ENCODE measurements at places on chromosomes 12 and 14. TPM values are rescaled to one million over a fixed set of nuclear protein-coding genes. Genes with fewer than 3 reads are reported as not detected.
A peak's percentile ranks its signal among the peaks of the same experiment; 100 is the strongest.

The PLEKHD1 gene
- total RNA-seq: not detected

The TTC7B gene
- total RNA-seq: 22.1 TPM

The PZP gene
- total RNA-seq: not detected

The DNAJC22 gene
- 10.4 TPM for total RNA-seq

The DERA gene
- total RNA-seq: 58.0 TPM

DNA sequence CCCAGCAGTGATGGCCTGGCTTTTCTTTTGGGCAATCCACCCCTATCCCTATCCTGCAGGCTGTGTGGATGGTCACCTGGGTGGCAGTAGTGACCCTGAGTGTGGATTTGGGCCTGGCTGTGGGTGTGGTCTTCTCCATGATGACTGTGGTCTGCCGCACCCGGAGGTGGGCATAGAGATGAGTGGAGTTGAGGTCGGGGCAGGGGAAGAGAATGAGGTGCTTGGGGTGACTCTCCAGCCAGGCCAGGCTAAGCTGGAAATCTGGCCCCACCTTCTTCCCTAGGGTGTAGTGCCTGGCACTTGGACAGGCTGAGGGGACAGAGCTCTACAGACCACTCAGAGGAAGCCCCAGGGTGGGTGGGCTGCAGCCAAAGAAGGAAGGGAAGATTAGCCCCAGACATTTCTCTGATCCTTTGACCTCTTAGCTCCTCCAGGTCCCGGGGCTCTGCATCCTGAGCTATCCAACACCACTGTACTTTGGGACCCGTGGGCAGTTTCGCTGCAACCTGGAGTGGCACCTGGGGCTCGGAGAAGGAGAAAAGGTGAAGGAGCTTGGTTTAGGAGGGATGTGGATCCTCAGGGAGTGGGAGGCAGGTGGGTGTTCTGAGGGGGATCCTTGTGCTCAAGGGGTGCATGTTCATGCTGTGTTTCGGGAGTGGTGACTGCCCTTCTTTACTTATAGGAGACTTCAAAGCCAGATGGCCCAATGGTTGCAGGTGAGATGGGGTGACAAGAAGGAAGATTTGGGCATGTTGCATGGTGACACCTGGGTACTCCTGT lies 8.4 kb downstream of the B4GALNT1 start:
- no peak for DNase-seq

DNA sequence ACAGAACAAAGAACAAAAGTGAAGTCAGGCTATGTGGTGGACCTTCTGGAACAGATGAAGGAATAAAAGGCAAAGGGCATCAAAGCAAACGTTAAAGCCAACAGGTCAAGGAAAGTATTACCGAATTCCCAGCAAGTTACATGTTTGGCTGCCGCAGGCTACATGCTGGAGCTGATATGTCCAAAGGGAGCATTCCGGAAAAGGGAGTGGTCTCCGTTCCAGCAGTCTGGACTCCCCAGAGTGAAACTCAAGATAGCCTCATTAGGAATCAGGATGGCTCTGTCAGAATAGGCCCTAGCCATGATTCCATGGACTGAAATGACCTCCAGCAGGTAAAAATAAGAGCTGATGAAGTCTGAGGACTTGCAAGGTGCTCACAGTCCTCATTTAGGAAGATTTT lies 379.8 kb upstream of the PRICKLE1 start:
- no peak for DNase-seq

- peak; percentile 74 for DNase-seq
Measured at GRCh38 chr12:12032851-12033797, 37.6 kb upstream of the BCL2L14 start.

DNA sequence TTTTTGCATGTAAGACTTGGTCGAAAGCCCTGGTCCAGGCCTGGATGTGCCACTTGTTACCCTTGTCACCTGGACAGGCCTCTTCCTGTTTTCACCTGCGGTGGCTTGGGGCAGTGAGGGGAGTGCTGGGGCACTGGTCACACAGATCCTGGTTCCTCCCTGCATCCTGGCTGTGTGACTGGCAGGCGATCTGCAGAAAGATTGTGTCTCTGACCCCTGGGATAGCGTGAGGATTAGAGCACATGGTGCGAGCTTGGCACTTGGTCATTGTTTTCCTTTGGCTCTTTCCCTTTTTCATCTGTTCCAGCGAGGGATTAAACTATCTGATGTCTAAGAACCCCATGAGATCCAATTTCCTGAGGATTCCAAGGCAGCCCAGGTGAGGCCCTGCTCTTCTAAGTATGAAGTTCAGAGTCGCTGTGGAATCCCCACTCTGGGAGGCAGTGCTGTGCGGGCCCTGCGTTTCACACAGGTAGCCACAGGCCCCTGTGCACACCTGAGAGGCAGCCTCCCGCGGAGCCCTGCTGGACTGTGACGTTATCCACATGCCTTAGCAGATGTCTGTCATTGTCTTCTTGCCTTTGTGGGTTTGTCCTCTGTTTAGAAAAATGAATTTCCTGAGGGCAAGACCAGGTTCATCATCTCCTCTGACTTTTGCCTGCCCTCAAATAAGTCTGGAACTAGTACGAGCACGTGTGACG lies 288.4 kb downstream of the CACNA1C start:
- DNase-seq: no peak

GRCh38 chr12:114685869-114686268 lies 1.9 kb upstream of the TBX3 start:
- DNase-seq: no peak

GRCh38 chr12:115895247-115895646 lies 382.2 kb downstream of the MED13L start:
- DNase-seq: no peak

DNA sequence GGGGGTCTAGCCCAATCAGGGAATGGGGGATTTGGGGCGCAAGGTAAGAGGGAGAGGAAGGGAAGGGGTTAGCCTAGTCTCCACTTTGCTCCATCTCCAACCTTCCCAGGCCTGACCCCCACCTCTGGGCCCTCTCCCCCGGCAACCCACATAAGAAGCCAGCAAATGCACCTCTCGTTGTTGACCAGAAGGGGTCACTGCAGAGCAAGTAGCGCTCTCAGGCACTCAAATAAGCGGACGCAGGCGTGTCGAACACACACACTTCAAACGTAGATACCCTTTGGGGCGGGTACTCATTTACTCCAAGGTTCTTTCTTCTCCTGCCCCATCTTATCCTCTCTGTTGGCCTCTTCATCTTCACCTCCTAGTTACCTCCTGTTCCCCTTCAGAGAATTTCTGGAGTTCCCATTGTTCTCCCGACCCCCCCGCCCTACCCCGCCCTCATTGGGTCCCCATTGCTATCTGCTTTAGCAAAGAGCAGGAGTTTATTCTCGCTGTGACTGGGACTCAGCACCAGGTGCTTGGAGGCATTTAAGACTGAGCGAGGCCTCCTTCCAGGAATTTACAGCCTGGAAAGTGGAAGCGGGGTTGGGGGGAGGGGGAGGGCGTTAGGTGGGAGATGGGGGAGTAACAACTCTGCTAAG lies 1.5 kb upstream of the SRRM4 start:
- DNase-seq: peak; percentile 18

DNA sequence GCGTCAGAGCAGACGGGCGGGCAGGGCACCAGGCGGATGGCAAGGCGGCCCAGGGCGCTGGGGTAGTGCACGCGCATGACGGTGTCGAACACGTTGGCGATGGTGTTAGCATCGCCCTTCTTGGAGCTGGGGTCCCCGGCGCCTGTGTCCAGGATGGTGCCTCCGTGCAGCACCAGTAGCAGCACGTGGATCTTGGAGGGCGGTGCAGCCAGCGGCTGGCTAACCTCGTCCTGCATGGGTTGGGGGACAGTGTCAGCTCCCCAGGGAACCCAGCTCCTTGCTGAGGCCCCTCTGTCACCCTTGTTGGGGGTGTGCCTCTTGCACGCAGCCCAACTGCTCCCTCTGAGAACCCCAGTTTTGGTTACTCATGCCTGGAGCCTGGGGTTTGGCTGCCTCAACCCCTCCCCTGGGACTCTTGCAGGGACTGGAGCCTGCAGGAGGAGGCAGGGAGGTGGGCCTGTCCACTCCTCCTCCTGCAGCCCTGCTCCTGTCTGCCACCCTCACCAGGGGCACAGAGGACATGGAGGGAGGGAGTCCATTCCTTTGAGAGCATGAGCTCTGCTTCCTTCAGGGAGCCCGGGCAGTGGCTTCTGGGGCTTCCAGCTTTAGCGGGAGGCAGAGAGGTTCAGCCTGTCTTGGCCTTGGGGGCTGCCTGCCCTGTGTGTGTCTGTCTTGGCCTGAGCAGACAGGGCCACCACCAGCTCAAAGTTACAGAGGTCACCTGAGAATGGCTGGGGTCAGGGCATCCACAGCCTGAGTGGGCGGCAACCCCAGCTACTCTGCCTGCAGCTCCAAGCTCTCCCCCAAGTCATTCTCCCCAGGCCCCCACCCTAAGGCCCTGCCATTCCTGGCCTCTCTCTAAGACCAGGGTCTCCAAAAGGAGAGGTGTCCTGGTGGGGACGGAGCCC lies 17.1 kb downstream of the ARL6IP4 start:
- DNase-seq: no peak

DNA sequence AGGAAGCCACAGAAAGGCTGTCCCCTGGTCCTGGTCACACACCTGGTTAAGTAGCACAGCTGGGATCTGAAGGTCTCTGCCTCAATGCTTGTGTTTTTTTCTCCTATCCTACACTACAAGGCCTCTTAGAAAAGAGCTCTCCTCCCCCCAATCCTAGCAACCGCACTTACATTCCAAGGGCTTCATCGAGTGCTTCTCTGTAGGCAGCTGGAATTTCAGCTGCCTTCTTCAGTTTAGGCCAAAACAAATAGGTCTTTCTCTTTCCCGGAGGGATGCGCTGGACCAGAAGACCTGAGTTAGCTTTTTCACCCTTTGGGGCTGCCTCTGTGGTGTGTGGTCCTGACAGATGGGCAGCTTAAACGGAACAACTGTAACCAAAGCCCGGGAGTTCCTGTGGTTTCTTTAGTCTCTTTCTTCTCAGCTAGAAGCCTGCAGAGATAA lies 109.7 kb downstream of the GPATCH2L start:
- DNase-seq: peak; percentile 52

DNA sequence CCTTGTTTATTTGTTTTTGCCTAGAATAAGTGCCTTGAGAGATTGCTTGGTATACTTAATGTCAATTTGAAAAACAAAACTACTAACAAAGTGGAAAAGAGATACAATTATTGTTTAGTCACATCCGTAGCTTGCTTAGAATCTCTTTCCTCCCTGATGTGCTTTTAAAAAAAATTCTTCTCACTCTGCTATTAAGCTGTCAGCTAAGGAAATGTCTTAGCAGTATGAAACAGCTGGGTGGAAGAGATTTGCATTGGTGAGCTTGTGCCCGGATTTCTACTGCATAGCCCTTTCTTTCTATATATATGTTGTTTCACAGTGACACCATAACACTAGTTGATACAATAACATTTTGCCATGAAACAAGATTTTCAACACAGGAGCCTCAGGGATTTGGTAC lies 229.4 kb upstream of the RGS6 start:
- no peak for DNase-seq

GRCh38 chr12:41223600-41223999 lies 35.5 kb downstream of the PDZRN4 start:
- no peak for DNase-seq

- peak; percentile 63 for DNase-seq
Measured at GRCh38 chr12:58393152-58393551, 451.8 kb downstream of the ATP23 start.

DNA sequence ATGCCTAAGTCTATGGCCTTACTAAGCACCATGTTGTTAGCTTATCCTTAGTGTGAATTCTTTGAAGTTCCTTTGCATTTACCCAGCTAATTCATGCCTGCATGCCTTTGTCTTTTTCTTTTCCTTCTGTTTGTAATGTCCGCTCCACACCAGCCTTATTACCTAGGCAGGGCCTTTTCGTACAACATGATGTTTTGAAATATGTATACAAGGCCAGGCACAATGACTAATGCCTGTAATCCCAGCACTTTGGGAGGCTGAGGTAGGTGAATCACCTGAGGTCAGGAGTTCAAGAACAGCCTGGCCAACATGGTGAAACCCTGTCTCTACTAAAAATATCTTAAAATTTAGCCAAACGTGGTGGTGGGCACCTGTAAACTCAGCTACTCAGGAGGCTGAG lies 1636.5 kb upstream of the SEL1L start:
- DNase-seq: no peak

DNA sequence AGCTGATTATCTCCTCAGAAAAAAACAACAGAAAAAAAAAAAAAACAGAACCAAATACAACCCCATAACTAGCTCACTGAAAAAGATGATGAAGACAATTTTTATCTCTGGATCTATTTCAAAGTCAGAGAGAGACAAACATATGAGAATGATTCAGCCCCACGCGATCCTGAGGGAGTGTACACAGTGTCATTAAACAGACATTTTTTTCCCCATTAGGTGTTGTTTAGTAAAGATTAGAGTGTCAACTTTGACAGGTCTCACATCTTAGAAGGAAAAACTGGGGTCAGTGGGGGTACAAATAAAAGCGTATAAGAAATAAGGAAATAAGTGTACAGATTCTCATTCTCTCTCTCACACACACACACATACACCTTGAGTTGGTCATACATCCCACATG lies 635.4 kb downstream of the NRXN3 start:
- no peak for DNase-seq

- peak; percentile 42 for DNase-seq
Measured at GRCh38 chr14:23478109-23478759, 8.7 kb downstream of the NGDN start.

DNA sequence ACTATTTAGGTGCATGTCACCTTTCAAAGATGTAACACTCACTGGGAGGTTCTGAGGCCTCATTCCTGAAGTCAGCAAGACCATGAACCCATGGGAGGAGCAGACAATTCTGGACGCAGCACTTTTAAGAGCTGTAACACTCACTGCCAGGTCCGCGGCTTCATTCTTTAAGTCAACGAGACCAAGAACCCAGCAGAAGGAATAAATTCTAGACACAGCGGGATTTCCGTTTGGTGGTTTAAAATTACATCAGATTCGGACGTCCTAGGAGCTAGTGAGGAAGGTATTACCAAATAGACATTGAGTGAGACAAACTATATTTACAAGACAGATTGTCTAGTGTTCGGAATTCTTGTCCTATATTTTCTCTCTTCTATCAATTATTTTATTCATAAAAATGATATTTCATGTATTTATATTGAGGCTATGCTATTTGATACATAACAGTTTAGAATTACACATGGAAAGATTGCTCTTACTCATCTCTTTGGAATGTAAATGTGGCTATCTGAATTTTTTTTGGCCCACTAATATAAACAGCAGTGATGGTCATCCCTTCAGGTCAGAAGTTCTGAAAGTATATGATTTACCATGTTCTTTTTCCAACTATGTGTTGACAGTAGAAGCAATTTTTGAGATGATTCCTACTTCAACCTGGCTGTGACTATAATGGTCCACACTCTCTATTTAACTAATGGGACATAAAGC lies 1973.0 kb upstream of the FLRT2 start:
- peak; percentile 63 for DNase-seq

Data from RPMI7951 (cell line).